Upper lobe of right lung (tissue), 1 donor: ENCODE measurements at places on chromosomes 7 and 10.

GRCh38 chr7:16726189-16726588 lies 27.4 kb upstream of the TSPAN13 start:
- no peak for DNase-seq

GRCh38 chr7:46776790-46777189 lies 805.1 kb downstream of the TNS3 start:
- DNase-seq: no peak

- DNase-seq: no peak
Observed at GRCh38 chr7:117781707-117782106, 91.5 kb downstream of the CTTNBP2 start.

DNA sequence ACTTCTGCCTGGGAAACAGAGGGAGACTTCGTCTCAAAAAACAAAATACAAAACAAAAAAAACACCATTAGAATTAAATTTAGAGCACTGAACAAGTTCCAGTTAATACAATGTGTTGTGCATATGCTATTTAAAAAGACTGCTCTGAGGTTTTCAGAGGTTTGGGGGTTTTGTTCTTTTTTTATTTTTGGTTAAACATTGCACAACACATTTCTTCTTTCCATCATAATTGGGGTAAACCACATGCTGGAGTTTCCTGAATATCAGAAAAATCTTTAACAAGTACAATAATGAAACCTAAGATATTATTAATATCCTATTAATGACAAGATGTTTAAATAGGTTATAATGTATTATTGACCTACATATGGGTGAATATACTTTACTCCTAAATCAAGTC lies 26.3 kb downstream of the IGF2BP3 start:
- DNase-seq: no peak

DNA sequence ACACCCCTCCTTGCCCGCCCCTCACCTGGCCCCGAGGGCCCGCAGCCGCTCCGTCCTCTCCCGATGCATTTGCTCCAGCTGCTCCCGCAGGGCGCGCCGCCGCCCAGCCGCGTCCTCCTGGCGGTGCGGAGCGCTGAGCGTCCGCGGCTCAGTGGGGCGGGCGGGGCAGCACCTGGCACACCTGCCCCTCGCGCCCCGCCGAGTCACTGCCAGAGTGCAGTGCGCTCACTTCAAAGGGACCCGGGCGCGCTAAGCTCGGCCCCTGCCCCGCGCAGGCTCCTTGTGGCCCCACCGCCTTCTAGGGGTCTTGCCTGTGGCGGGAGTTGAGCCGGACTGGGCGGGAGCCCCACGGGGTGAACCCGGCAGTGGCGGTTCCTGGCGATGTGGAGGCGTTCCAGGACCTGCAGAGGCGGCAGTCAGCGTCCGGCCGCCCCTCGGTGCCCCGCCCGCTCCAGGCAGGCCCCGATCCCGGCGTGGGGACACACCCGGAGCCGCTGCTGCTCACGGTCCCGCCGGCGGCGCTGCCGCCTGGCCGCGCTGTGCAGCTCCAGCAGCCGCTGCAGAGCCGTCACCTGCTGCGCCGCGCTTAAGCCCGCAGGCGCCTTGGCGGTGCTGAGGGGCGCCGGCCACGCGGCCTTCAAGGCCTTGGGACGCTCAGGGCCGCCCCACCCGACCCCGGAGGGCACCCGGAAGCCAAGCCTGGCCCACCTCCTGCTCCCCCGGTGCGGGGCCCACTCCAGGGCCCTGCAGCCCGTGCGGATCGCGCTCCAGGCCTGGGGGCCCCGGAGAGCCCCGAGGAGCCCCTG lies 6.7 kb downstream of the ATP6V1F start:
- DNase-seq: peak; percentile 83

- no peak for DNase-seq
Observed at GRCh38 chr7:135901585-135902540, 75.3 kb downstream of the MTPN start.
